Liver (tissue), 10 donors: ENCODE measurements at places on chromosomes 5 and 9. TPM values are rescaled to one million over a fixed set of nuclear protein-coding genes. Genes with fewer than 3 reads are reported as not detected.

F2RL1 gene
- 3.8 TPM for total RNA-seq

- peaks cover 12% of the 10 kb centered on the region for H3K36me3 ChIP-seq
- no peaks in the 10 kb centered on the region for H3K27me3 ChIP-seq
- peak; percentile 86 for DNase-seq
- H3K4me1 ChIP-seq: no peaks in the 10 kb centered on the region
Measured at GRCh38 chr9:129131300-129132145, 20.3 kb downstream of the PTPA start.

DNA sequence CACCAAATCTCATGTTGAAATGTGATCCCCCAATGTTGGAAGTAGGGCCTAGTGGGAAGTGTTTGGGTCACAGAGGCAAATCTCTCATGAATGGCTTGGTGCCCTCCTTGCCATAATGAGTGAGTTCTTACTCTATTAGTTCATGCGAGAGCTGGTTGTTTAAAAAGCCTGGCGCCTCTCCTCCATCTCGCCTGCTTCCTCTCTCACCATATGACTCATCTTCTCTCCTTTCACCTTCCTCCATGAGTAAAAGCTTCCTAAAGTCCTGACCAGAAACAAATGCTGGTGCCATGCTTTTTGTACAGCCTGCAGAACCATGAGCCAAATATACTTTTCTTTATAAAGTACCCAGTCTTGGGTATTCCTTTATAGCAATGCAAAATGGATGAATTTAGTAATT lies 20.9 kb upstream of the ARHGAP26 start:
- peaks cover 4% of the 10 kb centered on the region for H3K4me1 ChIP-seq
- DNase-seq: no peak
- H3K36me3 ChIP-seq: no peaks in the 10 kb centered on the region
- no peak overlapping the region for H3K4me3 ChIP-seq
- no peaks in the 10 kb centered on the region for H3K27me3 ChIP-seq

DNA sequence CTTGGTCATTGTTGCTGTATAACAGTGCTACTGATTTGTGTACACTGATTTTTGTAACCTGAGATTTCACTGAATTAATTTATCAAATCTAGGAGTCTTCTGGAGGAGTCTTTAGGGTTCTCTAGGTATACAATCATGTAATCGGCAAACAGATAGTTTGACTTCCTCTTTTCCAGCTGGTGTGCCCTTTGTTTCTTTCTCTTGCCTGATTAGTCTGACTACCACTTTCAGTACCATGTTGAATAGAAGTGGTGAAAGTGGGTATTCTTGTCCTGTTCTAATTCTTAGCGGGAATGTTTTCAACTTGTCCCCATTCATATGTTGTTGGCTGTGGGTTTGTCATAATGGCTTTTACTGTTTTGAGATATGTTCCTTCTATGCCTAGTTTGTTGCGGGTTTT lies 24.7 kb upstream of the RANBP6 start:
- no peak overlapping the region for H3K4me3 ChIP-seq
- H3K36me3 ChIP-seq: no peaks in the 10 kb centered on the region
- H3K27me3 ChIP-seq: no peaks in the 10 kb centered on the region

DNA sequence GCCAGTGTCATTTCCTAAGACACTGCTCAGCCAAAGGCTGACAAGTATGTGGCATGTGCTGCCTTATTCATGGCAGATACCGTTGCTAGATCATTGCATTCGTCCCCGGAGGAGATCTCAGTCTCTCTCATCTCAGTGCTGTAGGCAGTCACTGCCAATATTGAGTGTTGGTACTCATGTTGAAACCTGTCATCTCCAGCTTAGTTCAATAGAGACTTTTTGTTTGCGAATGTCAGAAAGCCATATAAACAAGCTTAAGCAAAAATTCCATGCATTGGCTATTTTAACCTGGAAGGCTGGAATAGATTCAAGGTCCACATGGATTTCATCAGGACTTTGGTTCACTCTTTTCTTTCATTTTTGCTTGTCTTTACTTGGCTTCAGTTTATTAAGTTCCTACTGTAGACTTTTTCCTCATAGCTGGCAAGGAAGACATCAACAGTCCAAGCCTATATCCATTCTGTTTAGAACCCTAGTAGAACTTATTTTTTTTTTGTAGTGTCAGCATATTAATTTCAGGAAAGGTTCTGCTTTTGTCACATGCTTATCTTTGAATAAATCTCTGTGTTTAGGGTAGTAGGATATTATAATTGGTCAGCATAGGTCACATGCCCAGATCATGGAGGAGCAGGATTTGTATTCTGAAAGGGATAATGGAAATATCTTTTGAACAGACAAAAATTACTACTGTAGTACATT lies 66.8 kb downstream of the FCHO2 start:
- DNase-seq: no peak
- H3K27ac ChIP-seq: peak overlapping the region; percentile 66
- no peaks in the 10 kb centered on the region for H3K27me3 ChIP-seq
- H3K4me3 ChIP-seq: no peak overlapping the region

DNA sequence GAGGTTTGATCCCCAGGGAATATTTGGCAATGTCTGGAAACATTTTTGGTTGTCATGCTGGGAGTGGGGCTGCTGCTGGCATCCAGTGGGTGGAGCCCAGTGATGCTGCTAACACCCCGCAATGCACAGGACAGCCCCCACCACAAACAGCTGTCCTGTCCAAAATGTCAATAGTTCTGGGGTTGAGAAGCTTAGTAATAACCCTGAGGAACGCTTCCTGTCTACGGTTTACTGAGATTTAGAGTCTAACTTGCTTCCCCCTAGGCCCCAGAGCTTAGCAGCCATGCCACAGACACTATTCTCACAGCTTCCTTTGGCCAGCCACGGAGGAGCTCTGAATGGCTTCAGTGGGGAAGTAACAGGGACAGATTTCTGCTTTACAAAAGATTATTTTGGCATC lies 66.5 kb downstream of the MSX2 start:
- H3K36me3 ChIP-seq: no peaks in the 10 kb centered on the region
- H3K27me3 ChIP-seq: no peaks in the 10 kb centered on the region
- no peak for DNase-seq
- H3K27ac ChIP-seq: no peak overlapping the region
- no peaks in the 10 kb centered on the region for H3K4me1 ChIP-seq
- no peak overlapping the region for H3K4me3 ChIP-seq

DNA sequence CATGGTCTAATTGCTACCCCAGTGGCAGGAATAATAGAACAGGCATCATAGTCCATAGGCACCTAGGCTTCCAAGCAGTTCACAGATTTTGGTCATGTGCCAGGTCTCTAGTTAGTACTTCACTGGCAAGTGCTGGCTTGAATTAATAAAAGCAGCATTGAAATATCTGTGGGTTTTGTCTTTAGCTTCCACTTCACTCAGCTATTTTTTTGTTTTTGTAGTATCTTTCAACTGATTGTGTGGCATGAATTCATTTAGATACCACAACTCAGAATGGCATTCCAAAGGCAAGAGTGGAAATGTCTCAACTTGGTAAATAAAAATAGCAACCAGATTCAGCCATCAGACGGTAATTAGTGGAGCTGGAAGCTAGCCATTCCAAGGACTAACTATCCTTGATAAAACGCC lies 27.9 kb upstream of the ITGA2 start:
- DNase-seq: no peak
- H3K27ac ChIP-seq: no peak overlapping the region
- no peak overlapping the region for H3K4me3 ChIP-seq
- no peaks in the 10 kb centered on the region for H3K4me1 ChIP-seq
- no peaks in the 10 kb centered on the region for H3K36me3 ChIP-seq

GRCh38 chr9:73558471-73558870 lies 406.8 kb downstream of the ANXA1 start:
- no peaks in the 10 kb centered on the region for H3K4me1 ChIP-seq
- H3K36me3 ChIP-seq: no peaks in the 10 kb centered on the region
- no peak overlapping the region for H3K4me3 ChIP-seq
- no peaks in the 10 kb centered on the region for H3K27me3 ChIP-seq
- H3K27ac ChIP-seq: no peak overlapping the region

DNA sequence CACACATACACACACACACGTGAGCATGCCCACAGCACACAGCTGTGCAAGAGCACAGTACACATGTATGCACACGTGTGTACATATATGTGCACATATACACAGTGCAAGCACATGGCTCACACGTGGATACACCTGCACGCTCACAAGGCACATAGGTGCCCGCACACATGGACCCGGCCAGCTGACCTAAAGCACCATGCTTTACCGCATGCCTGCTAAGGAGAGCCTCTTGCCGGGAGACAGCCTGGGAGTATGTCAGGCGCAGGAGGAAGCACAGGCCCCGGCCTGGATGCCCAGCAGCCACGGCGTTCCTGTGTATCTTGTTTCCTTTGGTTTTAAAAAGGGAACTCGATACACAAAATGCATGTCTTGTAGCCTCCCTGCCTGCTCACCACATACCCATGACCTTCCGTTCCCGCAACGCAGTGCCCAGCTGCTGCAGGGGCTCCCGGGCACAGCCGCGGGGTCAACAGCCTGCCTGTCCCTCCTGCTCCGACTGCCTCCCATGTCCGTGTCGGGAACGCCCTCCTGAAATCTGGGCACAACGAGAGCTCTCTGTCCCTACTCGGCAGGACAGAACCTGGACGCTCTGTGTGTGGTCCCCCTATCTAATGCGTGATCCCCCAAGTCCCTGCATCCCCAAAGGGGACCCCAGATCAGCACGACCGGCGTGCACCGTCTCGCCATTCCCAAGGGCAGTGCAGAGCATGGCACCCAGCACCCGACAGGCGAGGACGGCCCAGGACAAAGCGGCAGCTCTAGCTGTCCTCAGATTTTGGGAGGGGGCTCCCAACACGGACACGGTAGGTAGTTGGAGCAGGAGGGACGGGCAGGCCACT lies 3.6 kb downstream of the SLC12A7 start:
- H3K36me3 ChIP-seq: no peaks in the 10 kb centered on the region
- no peak for DNase-seq
- no peaks in the 10 kb centered on the region for H3K27me3 ChIP-seq
- peak overlapping the region; percentile 18 for H3K4me3 ChIP-seq
- peaks cover 41% of the 10 kb centered on the region for H3K4me1 ChIP-seq

FAM163B gene
- 3.0 TPM for total RNA-seq

- H3K36me3 ChIP-seq: no peaks in the 10 kb centered on the region
- no peaks in the 10 kb centered on the region for H3K4me1 ChIP-seq
- DNase-seq: no peak
- H3K4me3 ChIP-seq: no peak overlapping the region
- no peaks in the 10 kb centered on the region for H3K27me3 ChIP-seq
Measured at GRCh38 chr9:13266167-13266566, 13.3 kb downstream of the MPDZ start.

GRCh38 chr5:127924606-127925005 lies 159.0 kb upstream of the SLC12A2 start:
- no peaks in the 10 kb centered on the region for H3K36me3 ChIP-seq
- H3K4me3 ChIP-seq: no peak overlapping the region
- no peak overlapping the region for H3K27ac ChIP-seq
- H3K27me3 ChIP-seq: no peaks in the 10 kb centered on the region

DNA sequence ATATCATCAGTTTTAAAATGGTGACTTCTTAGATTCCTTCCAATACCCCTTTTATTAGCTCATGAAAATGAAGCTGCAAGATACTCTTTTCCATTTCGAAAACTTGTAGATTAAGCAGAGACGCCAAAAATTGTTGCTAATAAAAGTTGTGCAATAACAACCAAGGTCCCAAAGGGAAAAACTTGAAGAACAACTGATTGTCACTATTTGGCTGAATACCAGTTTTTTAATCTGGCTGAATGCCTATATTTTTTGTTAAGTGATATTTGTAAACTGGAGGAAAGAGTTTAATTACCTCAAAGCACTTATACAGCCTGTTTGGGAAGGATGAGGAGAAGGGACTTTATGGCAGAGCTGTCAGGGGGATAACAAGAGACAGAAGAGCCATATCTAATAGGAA lies 14.6 kb downstream of the C5orf58 start:
- H3K4me1 ChIP-seq: no peaks in the 10 kb centered on the region
- peaks cover 6% of the 10 kb centered on the region for H3K27me3 ChIP-seq
- peaks cover 7% of the 10 kb centered on the region for H3K36me3 ChIP-seq
- H3K4me3 ChIP-seq: no peak overlapping the region

DNA sequence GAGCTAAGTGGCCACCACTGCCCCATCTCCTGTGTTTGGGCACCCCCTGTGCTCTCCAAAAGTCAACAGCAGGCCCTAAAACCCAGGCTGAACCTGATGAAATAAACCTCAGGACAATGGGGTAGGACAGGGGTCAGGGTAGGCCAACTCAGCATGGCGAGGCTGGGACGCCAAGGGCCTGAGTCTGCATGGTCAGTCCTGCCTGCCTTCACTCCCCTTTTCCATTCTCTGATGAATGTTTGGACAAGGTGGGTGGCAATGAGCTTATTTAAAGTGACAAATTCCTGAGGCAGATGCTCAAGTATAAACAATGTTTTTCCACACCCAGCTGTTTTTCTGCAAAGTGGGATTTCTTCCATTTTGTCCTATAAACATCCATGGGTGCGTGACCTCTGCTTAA lies 47.2 kb upstream of the CXCL14 start:
- no peak overlapping the region for H3K27ac ChIP-seq
- no peaks in the 10 kb centered on the region for H3K27me3 ChIP-seq
- H3K4me3 ChIP-seq: no peak overlapping the region

DNA sequence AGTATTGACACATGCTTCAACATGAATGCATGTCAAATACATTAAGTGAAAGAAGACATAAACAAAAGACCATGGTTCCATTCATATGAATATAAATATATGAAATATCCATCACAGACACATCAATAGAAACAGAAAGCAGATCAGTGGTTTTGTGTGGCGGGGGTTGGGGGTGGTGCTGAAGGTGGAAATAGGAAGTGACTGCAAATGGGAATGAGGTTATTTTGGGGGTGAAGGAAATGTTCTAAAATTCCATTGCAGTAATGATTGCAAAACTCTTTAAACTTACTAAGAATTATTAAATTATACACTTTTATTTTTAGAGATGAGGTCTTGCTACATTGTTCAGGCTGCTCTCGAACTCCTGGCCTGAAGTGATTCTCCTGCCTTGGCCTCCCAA lies 28.7 kb downstream of the TAF1L start:
- no peak overlapping the region for H3K4me3 ChIP-seq
- no peaks in the 10 kb centered on the region for H3K36me3 ChIP-seq
- no peak for DNase-seq
- no peaks in the 10 kb centered on the region for H3K27me3 ChIP-seq

DNA sequence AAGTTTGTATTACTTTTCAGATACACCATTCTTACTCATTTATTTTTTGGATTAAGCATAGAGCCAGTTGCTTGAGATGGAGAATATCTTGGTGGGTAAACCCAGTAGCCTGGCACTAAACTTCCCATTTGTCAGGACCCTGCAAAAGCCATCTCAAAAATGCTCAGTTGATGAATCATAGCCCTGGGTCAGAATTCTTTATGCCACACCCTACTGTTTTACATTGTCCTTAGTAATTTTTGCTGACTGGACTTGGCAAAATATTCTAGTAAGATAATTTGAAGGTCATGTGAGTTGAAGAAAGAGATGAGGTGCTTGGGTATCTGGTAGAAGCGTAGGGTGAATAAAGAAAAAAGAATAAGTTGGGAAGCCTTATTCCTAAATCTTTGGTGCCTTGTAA lies 50.7 kb downstream of the C7 start:
- H3K27ac ChIP-seq: no peak overlapping the region
- H3K4me3 ChIP-seq: no peak overlapping the region
- DNase-seq: no peak
- H3K27me3 ChIP-seq: no peaks in the 10 kb centered on the region
- H3K4me1 ChIP-seq: no peaks in the 10 kb centered on the region
